ENCODE measurements at places on chromosomes 6 and 20.
A peak's percentile ranks its signal among the peaks of the same experiment; 100 is the strongest.

DNA sequence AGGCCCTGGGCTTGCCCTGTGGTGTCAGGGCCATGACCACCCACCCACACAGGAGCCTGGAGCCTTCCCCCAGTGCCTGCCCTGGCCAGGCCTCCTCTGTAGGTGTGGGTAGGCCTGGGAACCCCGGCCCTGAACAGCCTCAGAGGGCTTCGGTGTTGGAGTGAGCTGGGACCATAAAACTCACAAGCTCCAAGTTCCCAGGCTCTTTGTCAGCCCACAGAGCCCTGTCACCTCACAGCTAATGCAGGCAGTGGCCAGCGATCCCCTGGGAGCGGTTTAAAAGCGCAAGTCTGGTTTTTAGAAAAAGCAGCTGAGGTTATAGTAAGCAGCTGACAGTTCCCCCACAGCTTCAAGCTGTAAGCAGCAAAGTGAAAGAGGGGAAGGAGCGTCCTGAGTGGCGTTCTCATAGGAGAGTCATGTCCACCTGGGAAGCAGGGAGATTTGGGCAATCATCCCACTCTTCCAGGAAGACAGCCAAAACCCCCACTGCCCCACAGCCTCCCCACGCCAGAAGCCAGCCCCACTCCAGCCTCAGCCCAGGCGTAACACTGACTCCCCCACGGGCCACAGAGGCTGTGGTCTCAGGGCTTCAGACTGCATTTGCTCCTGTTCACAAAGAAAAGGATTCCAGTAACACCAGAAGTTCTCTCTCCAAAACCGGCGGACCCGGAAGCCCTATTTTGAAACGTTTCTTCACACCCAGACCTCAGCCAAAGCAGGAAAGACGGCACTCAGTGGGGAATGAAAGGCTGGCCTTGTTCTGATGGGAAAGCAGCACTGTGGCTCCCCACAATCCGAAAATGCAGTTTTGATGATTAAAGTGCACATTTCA is 34.3 kb upstream of the FOXC1 start:
- DNase-seq, result peak; percentile 52

- no peak for DNase-seq
These were observed 54.2 kb downstream of the CNR1 start for GRCh38 chr6:88111991-88112390.

DNA sequence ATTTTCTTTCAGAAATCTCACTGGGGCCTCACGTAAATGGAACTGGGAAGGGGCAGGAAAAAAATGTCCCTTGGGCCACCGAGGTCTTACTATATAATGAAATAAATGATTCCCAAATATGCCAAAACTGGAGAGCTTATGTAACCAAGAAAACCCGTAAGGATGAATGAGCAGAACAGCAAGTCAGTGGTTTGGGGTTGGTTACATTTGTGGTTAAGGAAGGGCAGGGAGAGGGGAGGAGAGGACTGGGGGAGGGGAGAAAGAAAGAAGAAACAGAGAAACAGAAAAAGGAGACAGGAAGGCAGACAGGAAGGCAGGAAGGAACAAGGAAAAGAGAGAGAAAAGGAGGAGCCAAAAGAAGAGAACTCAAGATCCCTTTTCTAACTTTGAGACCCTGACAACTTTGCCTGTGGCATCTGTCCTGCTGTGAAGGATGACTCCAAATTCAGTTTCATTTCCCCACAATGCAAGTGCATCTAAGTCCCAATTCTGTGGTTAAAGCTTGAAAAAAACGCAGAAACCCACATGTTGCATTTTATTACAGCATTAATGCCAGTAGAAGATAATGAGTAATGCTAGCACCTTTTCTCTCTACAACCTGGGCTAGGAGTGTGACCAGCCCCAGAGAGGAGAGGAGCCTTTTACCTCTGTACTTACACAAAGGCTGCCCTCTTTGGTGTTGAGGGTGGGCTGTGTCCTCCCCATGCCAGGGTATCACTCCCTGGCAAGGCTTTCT is 10.8 kb upstream of the ARMC2 start:
- no peak for DNase-seq

DNA sequence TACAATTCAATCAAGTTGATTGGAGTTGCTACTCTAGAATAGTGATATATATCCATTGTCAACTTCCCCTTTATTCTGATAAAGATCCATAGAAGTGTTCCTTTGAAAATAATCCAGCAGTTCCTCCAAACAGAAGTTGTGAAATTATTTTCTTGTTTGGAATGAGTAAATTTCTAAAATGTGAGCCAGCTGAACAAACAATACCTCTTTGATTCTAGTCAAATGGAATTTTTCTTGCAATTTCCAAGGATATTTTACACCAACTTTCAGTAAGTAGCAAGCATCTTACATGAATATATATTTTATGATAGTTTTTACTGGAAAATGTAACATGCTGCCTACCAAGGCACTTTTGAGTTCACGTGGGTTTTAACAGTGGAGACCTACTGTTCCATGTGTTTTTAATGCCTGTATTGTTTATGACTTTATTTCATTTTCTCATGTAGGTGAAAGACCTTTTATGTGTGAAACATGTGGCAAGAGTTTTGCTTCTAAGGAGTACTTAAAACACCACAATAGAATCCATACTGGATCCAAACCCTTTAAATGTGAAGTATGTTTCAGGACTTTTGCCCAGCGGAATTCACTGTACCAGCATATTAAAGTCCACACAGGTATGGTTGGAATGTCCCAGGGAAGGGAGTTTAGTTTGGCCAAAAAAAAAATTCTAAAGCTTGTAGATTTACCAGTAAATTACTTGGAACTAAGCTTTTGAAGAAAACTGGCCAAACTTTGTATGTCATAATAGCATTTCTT is 6.5 kb downstream of the GZF1 start:
- no peak for DNase-seq

- no peak for DNase-seq
These were observed 139.4 kb upstream of the GLP1R start for GRCh38 chr6:38909015-38909730.

- DNase-seq, result no peak
These were observed 190.8 kb downstream of the TBC1D32 start for GRCh38 chr6:121143476-121143875.

- DNase-seq, result no peak
These were observed 770 bp downstream of the KIF3B start for GRCh38 chr20:32278199-32278643.

DNA sequence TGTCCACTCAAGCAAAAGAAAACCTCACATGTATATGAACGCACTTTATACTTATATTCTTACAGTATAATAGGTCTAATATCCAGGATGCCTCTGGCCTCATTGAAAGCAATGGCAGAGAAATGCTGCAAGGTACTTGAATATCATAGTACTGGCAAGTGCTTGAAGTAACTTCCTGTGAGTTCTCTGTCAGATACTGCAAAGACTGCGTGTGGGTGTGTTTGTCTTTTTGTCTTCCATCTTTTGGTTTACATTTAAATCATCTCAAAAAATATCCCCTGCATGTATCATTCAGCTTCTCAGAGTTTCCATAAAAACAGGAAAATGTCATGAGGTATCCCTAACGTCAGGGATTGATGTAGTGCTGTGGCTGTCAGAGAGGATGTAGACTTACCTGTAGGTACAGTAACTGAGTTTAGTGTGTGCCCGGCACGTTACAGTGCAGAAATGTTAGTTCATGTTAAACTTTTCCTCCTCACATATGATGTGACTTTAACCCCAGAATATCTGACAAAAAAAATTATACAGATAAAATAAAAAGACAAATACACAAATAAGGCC is 184.3 kb downstream of the DST start:
- DNase-seq, result no peak

GRCh38 chr6:121771937-121772720 is 336.7 kb downstream of the GJA1 start:
- no peak for DNase-seq

DNA sequence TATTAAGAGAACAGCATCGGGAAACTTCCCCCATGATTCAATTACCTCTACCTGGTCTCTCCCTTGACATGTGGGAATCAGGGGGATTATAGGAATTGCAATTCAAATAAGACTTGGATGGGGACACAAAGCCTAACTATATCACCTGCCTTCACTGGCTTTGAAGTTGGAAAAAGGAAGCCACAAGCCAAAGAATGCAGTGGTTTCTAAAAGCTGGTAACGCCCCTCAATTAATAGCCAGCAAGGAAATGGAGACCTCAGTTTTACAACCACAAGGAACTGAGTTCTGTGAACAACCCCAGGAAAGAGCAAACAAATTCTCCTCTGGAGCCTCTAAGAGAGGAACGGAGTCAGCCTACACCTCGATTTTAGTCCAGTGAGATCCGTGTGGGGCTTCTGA is 244.1 kb downstream of the TFAP2A start:
- DNase-seq, result no peak

- DNase-seq, result no peak
These were observed 1084.3 kb upstream of the GJE1 start for GRCh38 chr6:141048451-141048850.

DNA sequence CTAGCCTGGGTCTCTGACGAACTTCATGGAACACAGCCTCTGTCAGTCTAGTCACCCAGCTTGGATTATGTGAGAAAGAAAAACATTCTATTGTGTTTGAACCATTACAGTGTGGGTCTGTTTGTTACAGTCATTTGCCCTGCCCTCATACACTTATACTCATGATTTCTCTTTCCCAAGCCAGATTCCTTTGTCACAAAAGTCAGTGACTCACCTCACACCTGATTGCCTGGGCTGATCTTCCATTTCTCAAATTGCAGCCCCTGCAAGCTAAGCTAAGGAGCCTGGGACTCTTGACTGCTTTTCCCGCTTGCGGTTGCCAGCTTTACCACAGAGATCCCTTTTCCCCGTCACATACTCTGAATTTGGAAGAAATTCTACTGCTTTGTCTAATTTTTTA is 395.9 kb downstream of the SAMD5 start:
- no peak for DNase-seq

DNA sequence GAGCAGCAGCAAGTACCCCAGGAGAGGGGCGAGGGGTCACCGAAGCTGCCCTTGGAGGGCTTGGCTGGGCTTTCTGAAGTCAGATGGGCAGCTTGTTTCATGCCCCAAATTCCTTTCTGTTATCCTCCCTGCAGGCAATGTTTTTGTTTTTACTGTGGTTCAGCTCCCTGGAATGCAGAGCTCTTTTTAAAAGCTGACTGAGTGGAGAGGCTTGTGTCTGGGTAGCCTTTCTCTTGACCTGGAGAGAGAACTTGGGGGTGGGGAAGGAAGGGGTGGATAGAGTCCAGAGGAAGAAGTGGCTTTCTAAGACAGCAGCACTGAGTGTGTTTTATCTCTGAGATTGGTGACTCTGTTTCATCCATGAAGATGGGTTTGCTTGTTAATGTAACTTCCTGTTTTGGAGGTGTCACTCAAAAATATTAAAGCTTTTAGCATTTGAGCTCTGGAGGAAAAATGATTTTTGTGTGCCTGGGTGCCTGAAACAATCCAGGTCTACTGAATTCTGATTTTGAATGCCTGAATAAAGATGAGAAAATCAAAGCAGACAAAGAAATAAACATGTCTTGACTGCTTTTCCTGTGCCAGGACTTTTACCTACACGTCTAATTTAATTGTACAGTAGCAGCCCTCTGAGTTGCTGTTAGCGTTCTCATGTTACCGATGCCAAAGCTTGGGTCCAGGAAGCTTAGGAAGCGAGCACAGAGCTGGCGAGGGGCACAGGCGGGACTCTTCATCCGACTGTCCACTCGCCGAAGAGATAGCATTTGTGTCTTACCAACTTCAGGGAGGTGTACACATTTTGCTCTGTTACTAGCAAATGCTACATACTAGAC is 78.2 kb upstream of the EEF1E1 start:
- DNase-seq, result peak; percentile 43

DNA sequence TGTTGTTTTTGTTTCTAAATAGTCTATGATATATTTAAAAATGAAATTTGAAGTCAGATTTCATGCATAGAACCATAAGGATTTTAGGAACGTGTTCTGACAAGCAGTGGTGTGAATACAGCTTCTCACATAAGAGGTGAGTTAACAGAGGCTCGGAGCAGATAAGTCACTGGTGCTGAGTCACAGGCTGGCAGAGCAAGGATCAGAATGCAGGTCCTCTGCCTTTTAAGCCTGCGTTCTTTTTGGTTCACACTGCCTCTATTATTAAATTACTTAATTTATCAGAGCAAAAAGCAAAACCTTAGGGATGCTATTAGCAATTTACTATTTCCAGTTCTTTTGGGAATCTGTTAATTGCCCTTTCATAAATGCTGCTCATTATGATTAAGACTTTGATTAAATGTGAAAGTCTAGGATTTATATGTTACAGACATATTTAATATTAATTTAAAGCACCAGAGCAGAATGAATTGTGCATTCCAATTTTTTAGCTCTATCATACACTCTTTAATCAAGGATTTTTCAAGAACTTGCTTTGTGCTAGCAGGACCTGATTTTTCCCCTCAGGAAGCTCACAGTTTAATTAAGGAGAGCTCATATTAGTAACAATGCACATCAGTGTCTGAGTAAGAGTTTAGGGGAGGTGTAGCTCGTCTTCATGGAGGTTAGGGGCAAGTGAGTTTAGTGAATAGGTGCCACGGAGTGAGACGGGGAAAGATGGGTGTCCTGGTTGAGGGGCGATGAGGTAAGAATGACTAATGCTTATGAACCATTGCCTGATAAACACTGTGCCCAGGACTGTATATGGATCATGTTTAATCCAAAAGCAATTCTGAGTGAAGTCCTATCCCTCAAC is 212.7 kb upstream of the AGPAT4 start:
- DNase-seq, result no peak

DNA sequence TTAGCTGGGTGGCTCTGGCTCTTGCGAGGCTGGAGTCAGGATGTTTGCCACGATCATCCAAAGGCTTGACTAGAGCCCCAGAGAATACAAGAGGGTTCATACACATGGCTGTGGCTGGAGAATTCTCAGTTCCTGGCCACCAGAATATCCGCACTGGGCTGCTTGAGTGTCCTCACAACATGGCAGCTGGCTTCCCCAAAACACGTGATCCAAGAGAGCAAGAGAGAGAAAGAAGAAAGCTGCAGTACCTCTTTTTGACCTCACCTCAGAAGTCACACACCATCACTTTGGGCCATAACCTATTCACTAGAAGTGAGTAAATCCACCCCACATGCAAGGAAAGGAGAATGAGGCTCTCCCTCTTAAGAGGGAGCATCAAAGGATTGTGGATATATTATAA is 21.5 kb upstream of the BPIFB1 start:
- no peak for DNase-seq

DNA sequence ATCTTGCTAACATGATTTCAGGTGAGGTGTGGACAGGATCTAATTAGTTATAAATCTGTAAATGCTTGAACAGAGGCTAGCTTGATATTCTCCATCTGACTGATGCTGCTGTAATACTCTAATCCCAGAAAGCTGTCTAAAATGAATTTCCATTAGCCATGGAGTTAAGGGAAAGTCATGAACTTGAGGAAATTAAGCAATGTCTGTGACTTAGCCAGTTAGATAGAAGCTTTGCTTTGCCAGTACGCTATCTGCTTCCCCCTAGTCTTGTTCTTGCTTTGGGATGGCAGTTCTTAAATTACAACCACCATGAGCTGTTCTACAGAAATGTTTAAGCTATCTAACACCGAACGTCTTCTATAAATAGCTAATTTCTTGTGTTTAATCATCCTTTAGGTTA is 195.7 kb downstream of the PRL start:
- no peak for DNase-seq
